NCI-H774 (cell line): ENCODE measurements at places on chromosomes 6 and 20.

DNA sequence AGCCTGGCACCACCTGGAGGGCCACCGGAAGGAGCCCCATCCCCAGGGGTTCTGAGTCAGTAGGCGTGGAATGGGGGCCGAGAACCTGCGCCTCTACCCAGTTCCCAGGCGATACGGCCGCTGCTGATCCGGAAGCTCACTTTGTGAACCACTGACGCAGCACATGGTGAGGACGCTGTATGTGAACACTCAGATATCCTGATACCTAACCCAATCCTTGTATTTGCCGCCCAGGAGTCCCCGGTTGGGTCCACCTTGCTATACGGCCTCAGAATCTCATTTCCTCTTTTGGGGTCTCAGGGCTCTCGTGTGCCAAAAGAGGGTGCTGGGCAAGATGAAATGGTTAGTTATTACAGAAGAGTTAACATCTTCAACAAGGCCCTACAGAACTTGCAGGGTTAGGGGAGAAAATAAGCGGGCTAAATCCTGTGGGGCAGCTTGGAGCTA is 604 bp upstream of the RAB5IF start:
- peak; percentile 23 for DNase-seq

- DNase-seq = no peak
Measured at GRCh38 chr6:74879976-74880375, 325.9 kb downstream of the COL12A1 start.

DNA sequence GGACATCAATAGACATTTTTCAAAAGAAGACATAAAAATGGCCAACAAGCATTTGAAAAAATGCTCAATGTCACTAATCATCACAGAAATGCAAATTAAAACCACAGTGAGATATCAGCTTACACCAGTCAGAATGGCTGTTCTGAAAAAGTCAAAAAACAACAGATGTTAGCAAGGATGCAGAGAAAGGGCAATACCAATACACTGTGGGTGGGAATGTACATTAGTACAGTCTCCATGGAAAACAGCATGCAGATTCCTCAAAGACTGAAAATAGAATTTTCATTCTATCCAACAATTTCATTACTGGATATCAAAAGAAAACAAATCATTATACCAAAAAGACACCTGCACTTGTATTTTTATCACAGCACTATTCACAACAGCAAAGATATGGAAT is 85.3 kb downstream of the DCDC2 start:
- DNase-seq = no peak

- DNase-seq = no peak
Measured at GRCh38 chr20:24206995-24207394, 218.4 kb upstream of the GGTLC1 start.

GRCh38 chr6:166127624-166128472 is 39.8 kb downstream of the TBXT start:
- no peak for DNase-seq

- no peak for DNase-seq
Measured at GRCh38 chr6:151379933-151380847, 11.2 kb downstream of the ZBTB2 start.

DNA sequence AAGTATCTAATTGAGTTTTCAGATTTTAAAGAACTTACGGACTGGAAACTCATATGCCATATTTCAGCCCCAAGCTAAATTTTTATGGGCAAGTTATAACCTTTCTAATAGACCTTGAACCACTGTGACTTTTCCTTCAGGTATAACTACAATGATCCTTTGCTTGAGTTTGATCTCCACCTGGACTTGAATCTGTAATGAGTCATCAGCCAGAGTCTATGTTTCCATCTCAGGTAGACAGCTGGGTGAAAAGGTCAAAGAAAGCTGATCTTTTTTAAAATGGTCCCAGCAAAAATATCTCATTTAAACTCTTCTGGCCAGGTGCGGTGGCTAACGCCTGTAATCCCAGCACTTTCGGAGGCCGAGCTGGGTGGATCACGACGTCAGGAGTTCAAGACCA is 88.4 kb upstream of the SGK1 start:
- DNase-seq = no peak

DNA sequence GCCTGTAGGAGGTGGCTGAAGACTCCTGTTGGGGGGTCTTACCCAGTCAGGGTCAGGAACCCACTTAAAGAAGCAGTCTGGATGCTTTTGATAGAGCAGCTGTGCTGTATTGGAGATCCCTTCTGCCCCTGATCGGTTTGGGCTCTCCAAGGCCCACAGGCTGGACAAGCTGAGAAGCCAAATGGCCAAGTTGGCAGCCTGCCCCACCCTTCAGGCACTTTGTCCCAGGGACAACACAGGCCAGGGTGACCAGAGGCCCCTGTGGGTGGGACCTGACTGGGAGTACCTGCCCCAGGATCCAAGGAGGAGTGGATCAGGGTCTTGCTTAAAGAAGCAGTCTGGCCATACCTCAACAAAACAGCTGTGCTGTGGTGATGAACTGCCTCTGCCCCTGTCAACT is 48.4 kb downstream of the ZC2HC1B start:
- DNase-seq = no peak

DNA sequence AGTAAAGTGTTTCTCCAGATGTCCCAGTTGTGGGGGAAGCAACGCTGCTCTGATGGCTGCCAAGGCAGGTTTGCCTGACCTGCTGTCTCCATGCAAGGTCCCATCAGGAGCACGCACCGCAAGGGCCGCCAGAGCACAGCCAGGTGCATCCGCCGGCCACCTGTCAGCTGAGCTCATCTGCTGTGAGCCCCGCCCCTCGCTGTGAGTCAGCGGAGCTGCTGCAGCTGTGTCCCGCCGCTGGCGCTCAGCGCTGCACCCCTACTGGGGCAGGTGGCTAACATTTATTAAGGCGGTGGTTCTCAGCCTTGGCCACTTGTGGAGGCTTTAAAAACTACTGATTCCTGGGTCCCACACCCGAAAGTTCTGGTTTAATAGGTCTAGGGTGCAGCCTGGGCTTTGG is 225.7 kb downstream of the UST start:
- peak; percentile 92 for DNase-seq
